WTC11 (cell line): ENCODE measurements at places on chromosomes 1 and 21.

DNA sequence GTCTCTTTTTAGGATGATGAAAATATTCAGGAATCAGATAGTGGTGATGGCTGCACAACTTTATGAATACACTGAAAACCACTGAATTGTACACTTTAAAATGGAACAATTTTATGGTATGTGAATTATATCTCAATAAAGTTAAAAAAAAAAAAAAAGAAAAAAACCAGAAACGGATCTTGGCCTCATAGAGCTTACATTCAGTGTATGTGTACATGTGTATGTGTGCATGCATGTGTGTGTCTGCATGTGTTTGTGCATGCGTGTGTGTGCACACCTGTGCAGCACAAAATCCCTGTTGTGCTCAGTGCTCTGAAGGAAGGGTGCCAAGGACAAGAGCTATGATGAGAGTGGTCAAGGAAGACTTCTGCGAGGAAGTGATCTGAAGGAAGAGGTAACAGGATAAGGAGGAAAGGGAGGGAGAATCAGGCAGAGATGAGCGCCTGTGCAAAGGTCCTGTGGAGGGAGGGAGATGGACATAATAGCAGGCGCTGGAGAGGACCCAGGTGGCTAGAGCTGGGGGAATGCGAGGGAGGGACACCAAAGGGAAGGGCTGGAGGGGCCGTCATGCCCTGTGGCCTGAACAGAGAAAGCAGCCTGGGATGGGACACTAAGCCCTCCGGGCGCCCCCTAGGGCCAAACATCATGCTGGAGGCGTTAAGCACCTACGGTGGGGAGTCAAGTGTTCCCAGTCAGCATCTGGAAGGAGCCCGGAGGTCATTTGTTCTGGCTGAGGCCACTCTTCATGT, 25.2 kb downstream of the NKAIN1 start:
- DNase-seq: peak; percentile 86

GRCh38 chr1:224338150-224338838, 8.3 kb upstream of the NVL start:
- DNase-seq: no peak

DNA sequence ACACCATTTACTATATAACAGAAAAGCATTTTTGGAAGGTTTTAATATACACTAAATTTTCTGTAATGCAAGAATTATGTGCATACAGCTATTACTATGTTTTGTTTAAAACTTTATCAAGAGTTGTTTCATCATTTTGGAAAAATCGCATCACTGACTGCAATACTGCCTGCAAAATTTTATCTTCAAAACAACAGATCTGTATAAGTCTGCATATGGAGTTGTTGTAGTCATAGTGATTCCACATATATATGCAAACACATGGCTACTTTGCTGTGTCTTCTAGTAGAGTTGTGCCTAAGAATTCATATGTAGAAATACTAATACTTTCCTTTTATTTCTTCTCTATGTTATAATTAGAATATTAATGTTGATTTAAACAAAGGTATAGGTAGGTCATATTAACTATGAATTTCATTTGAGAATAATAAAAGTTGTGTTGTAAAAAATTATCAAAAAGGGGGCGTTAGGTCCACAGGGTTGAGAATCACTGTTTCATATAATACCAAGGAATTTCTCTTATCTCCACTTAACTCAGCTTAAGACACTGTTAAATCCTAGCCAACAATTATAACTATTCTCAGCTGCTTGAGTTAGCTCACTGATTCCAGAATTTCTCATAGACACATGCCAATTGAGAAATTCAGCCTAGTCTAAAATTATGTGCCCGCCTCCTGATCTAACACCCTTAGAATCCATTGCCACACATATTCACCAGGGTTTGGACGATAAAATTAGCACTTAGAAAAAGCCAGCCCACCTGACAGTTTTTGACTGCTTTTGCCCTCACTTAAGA, 22.9 kb upstream of the LAMC1 start:
- DNase-seq: no peak

- DNase-seq: no peak
Observed at GRCh38 chr1:228493141-228494043, 6.2 kb downstream of the RNF187 start.

- DNase-seq: peak; percentile 72
Observed at GRCh38 chr1:156025876-156026275, 5.1 kb upstream of the SSR2 start.

GRCh38 chr1:201084295-201084694, 27.9 kb downstream of the CACNA1S start:
- no peak for DNase-seq

DNA sequence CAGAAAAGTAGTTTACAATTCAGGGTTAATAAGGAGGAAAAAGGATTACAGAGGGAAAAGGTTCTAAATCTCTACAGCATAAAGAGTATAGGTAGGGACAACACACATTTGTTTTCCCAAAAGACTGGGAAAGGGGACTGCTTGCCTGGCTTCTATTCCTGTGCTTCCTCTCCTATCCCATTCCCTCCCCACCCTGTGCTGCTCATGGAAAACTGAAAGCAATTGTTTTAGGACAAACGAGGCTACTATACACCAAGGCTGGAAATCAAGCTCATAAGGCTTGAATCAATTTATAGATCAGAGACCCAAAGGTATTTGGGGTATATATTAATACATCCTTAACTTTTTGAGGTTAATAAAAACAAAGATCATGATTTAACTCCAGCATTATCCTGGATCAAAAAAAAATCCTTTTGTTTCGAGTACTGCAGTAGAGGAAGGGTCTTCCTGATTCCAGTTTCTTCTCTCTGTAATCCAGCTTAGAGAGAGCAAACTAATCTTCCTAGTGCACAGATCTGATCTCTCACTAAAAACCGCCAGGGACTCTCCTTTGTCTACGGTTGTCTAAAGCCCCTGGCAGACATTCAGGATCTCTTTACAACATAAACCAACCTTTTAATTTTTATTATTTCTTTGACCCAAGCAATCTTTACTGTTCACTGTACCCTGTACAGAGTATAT, 37.4 kb upstream of the A3GALT2 start:
- no peak for DNase-seq

- no peak for DNase-seq
Observed at GRCh38 chr1:68202239-68202832, 30.0 kb downstream of the WLS start.

GRCh38 chr1:220564216-220564615, 36.3 kb downstream of the MARK1 start:
- no peak for DNase-seq

DNA sequence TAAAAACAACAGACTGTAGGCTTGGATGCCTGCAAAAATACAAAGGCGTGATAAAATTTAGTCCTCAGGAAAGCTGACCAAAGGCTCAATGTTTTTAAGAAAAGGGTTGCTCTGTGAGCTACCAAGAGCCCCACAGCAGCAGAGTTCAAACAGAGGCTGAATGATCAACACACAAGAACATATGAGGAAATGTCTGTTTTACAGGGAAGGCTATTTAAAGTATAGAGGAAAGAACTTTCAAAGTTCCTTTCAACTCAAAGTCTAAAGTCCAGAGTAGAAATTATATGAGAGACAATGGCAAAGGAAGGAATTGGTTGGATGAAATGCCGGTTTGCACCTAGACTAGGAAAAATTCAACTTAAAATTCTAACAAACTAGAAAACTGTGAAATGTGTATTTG, 8.6 kb downstream of the CLSTN1 start:
- DNase-seq: no peak

- no peak for DNase-seq
Observed at GRCh38 chr1:234613128-234613875, 3.3 kb upstream of the IRF2BP2 start.

- no peak for DNase-seq
Observed at GRCh38 chr1:230342019-230342418, 84.1 kb downstream of the PGBD5 start.

DNA sequence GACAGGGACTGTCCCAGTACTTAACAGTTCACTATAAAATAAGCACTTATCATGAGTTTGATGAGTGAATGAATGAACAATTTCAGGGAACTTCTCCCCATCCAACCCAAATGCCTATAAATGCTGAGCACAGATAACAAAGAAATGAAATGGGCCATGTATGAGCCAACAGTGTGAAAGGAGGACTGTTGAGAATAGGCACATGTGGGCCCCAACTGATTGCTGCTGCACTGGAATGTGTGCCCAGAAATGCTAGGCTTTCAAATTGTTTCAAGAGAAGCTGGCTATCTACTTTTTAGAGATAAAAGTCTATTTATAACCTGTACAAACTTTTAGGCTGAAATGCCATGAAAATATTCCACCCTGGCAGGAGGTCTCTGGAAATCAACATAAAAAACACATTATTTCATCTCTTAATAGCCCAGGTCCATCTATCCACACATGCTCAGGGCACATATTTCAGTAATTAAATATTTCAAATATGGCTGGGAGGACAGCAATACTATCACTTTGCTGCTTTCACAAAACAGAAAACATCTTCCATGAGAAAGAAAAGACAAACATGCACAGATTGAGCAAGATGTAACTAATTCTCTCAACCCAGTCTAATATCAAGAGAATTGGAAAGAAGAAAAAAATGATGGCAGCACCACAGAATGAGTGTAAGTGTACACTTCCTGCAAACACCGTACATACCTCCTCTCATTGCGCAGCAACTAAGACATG, 49.8 kb downstream of the COLGALT2 start:
- no peak for DNase-seq

GRCh38 chr21:38952890-38953289, 147.2 kb downstream of the ETS2 start:
- no peak for DNase-seq

GRCh38 chr1:245500546-245500945, 345.8 kb downstream of the KIF26B start:
- no peak for DNase-seq

- peak; percentile 54 for DNase-seq
Observed at GRCh38 chr1:202680586-202681352, 29.5 kb downstream of the SYT2 start.

- DNase-seq: no peak
Observed at GRCh38 chr1:85124091-85124490, 75.8 kb upstream of the MCOLN3 start.

GRCh38 chr1:117632269-117633067, 26.6 kb downstream of the TENT5C start:
- DNase-seq: no peak

- DNase-seq: no peak
Observed at GRCh38 chr1:47842228-47842919, 154.8 kb downstream of the TRABD2B start.

DNA sequence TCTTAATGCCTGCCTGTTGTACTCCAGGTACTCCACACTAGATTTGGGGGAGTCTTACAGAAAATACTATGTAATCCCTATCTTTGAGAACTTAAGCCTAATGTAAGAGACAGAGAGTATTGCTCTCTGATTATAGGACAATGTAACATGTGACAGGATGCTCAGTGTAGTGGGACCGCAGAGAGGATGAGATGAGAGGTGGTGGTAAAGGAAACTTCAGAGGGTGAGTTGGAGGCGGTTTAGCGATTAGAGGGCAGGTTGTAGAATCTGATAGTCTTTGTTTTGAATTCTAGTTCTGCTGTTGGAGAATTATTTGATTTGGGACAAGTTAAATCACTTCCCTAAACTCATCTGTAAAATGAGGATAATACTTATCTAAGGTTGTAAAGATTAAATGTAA, 5.4 kb downstream of the SOAT1 start:
- no peak for DNase-seq

DNA sequence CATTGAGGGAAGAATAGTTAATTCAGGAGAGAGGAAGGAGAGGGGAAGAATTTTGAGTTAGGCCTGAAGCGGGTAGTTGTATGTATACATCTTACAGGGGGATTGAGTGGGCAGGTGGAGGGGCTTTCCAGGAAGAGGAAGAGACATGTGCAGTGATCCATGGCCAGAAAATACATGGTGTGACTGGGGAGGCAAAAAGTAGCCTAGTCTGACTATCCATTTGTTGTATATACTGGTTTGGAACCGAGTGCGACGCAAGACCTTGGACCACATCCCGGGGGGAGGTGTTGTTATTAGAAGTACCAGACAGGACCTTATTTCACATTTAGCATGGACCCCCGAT, 158.3 kb downstream of the SDCCAG8 start:
- no peak for DNase-seq

DNA sequence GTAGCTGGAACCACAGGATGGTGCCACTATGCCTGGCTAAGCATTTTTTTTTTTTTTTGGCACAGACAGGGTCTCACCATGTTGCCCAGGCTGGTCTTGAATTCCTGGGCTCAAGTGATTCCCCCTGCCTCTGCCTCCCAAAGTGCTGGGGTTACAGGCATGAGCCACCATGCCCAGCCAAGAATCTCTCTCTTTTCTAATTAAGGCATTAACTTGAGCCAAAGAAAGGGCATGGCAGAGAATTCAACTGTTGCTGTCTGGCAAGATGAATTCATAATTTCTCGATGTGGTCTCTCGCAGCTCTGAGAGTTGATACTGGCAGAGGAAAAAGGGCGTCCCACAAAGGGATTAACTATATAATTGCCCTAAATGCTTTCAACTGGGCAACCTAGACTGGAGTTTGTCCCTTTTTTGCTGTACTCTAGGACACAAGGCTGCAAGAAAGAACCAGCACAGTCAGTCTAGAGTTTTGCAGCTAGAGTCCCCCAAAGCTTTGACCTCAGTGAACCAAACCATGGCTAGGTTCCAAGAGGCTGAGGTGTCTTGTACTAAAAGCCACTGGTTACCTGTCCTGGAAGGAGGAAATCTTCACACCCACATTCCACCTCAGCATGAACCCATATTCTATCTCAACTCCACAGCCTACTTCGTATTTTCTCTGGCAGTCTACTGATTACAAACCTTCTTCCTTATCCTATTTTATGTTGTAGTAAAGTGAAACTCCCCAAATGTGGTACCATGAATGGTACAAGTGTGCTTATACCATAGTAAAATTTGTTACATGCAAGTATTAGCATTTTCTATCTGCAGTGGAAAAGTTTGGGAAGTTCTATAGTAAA, 51.2 kb downstream of the OPTC start:
- DNase-seq: no peak

DNA sequence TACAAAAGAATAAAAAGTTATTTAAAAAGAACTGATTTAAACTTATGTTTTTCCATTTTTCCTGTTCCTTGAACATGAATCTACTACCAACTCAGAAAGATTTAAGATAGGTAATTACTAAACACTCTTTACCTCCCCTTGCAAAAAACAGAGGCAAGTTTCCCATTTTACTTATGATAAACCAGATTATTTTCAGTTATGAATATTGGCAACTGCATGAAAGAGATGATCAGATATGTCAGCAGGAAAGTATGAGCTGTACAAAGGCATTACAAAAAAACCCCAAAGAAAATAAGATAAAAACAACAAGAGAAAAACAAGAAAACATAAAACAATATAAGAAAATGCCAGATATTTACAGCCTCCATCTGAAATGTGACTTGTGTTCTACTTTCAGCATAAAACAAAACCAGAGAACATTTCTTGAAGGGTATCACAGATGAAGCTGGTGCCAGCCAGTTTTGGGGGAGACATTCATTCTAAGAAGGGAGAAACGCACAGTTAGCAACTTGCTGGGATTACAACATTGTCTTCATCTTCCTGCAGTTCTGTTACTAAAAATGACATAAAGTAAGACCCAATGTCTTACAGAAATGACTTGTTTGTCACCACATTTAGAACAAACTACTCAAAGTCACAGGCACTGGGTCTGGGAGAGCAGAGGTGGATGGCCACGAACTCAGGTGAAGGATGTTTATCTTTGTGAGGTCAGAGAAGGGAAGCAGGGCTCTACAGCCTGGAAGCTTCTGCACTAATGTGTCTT, 19.1 kb downstream of the ZC3H12A start:
- no peak for DNase-seq

- no peak for DNase-seq
Observed at GRCh38 chr1:84156210-84156621, 12.1 kb downstream of the PRKACB start.
